Activated naive CD4-positive, alpha-beta T cell treated with Interleukin-2 at 50 U/mL for 16 hours (primary cell): ENCODE measurements at places on chromosomes 6 and 20.

DNA sequence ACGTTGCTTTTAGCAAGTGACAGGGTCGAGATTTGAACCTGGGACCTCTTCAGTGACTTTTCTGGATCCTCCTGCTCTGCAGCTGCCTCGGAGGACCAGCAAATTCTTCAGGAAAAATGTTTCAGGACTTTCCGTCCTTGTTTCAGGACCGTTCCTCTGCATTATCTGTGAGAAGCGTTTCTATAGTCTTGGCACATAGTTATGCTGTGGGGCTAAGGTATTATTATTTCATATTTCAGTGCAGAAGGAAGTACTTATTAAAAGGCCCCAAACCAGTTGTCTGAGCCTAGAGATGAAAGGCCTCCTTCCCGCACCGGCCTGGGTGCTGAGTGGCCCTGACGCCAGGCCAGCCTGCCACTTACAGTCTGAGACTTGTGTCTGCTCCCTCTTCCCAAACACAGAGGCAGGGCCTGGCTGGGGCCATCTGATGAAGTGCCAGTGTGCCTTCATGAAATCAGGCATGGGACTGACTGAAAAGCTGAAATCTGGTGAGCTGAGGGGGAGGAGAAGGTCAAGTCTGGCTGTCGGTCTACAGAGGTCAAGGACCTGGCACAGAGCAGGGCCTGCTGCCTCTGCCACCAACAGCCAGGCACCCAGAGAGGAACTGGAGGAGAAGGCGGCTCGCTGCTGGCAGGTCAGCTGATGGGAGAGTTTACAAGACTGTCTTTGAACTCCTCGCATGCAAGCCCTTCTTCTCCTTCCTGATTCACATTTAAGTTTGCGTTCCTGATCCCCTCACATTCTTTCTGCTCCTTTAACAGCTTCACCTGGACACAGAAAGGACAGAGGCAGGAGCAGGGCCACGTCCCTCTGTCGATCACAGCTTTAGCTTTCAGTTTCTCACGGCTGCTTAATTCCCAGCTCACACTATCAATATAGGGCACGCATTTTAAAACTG, 8.9 kb upstream of the QKI start:
- peak; percentile 14 for DNase-seq

DNA sequence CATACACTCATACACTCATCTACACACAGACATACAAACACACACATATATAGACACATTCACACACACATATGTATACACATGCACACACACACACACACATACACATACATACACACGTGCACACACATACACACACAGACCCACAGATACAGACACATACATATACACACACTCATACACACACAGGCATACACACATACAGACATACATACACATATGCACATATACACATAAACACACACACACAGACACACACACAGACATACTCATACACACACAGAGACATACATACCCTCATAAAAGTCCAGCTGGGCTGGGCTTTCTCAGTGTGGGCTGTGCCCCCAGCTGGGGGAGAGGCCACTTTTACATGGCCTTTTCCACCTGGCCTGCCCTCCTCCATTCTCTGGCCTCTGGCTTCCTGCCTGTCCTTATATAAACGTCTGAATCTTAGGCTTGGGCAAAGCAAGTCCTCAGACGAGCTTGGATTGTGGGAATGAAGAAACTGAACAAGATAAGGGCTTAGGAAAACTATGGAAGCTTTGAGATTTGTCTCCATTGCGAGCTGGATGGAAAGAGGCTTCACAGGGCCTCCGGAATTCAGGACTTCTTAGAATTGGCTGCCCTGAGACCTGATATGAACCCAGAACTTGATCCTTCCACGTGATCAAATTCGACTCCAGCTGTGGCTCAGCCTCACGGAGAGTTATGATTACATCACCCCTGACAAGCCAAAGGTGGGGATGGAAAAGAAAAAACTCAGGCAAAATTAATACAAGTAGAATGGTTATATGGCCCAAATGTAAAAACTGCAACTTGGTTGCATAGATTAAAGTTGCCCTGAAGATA, 22.5 kb upstream of the CST3 start:
- no peak for DNase-seq

DNA sequence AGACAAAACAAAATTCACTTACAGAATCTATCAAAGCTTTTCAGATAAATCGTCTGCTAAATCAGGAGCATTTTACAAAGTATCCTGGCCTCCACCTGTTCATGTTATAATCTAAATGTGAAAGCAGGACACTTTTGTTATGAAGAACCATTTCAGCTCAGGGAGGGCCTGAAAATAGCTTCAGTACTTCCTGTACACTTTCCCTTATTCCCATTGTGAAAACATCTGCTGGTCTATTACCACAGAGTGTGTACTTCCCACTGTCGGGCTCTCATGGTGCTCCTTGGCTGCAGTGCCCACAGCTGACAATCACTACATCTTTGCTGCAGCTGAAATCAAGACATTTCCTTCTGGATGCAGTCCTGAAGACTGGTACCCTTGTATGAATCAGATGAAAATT, 128.1 kb downstream of the OPRM1 start:
- no peak for DNase-seq

DNA sequence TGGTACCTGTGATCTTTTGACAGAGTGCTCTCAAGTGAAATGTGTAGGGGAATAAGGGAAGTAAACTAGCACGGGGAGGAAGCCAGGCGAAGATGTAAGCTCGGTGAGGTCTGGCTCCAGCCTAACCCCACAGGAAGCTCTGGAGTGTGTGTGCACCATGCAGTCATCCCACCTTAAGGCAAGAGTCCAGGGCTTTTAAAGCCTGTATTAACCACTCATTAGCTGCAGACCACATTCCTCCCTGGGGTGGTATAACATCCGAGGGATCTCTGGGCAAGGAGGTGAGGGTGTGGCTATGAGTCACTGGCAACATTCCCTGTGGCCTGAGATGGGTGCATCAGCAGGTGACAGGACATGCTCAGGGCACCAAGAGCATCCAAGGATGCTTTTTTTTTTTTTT, 12.5 kb upstream of the RANBP9 start:
- no peak for DNase-seq

GRCh38 chr6:20741490-20741889, 207.2 kb downstream of the CDKAL1 start:
- DNase-seq: no peak

DNA sequence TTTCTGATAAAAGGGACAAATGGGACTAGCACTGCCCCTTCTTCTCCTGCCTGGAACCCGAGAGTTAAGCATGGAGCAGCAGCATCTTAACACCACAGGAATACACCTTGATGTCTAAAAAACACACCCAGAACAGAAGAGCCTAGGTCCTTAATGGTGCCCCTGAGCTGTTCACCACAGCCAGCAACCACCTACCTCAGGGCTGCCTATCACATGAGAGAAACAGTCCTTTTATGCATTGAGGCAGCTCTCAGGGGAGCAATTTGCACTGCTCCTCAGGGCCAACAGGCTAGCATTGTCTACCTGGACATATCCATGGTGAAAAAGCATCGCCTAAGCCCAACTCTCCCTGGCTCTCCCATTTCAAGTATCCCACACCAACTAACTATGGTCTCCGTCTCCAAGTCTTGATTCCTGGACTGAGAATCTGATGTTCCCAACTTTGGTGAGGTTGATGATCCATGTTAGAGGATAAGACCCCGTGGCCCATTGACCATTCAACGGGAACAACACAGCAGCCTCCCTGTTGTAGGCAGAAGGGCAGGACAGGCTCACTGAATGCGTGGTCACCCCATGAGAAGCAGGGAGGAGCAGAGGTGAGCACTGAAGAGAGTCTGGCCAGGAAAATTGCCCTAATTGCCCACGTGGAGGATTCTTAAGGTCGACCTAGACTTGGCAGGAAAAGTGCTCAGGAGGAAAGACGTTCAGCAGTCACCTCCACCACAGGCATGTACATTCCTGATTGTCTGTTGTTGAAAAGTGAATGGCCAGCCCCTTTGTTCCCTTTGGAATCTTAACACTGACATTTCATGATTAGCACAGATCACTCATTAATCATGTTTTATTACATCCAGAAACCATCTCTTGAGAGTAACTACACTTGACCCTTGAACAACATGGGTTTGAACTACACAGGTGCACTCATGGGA, 4.2 kb upstream of the APMAP start:
- no peak for DNase-seq

DNA sequence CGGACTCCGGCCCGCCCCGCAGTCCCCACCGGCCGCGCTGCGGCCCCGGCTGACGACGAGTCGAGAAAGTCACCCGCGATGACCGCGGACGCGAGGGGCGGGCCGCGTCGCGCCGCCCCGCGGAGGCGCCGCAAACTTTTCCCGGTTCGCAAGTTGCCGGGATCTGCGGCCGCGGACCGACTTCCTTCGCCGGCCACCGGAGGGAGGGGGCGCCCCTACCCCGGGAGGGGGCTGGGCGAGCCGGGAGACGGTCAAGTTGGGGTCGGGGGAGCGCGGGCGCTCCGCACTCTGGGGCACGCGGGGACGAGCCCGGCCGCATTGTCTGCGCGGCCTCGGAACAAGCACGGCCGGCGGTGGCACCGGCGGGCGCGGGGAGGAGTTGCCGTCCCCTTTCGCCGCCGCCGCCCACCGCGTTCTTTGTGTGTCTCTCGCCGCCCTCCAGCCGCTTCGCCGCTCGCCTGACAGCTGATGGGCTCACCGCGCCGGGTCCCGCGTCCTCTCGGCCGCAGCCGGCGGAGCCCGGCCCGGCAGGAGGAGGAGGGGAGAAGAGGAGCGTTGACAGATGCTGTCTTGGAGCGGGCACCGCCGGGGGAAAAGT, 131.6 kb downstream of the OGFRL1 start:
- no peak for DNase-seq

- DNase-seq: no peak
Observed at GRCh38 chr6:165716886-165717285, 53.8 kb upstream of the PDE10A start.

DNA sequence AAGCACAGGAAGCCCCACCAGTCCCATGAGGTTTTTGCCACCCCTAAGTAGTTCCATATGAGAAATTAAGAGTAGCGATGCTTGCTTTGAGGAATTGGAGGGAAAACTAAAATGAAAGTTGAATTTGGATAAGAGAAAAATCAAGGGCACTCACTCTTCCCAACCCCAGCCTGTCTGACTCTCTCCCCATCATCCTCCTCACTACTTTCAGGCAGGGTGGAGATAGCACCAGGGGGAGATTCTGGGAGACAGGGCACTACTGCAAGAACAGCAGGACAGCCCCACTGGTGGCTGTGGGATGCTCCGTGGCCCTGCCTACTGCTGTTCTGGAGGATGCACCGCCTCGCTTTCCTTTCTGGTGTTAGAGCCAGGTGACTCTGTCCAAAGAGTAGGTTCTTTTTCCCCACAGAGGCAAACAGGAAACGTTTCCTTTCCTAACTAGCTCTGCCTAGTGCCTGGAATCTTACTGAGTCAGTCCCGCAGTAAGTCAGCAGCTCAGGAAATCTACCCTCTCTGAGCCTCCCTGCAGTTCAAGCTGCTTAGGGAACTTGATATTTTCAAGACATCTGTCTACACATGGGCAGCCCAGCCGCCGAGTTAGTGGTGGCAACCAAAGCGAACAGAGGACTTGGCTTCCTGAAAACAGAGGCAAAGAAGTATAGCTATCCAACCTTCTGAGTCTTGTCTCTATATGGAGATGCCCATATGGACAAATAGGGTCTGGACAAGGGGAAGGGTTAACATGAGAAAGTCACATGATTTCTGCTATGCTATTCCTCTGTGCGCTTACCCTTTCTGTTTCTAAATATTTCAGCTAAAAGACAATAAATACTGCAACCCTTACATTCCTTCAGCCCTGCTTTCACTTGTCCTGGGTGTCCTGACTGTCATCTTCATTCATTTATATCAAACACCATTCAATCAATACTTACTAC, 11.4 kb downstream of the HLA-E start:
- DNase-seq: no peak

- DNase-seq: no peak
Observed at GRCh38 chr6:116363759-116364158, 7.0 kb upstream of the DSE start.

GRCh38 chr6:167872538-167873210, 46.0 kb downstream of the AFDN start:
- no peak for DNase-seq

DNA sequence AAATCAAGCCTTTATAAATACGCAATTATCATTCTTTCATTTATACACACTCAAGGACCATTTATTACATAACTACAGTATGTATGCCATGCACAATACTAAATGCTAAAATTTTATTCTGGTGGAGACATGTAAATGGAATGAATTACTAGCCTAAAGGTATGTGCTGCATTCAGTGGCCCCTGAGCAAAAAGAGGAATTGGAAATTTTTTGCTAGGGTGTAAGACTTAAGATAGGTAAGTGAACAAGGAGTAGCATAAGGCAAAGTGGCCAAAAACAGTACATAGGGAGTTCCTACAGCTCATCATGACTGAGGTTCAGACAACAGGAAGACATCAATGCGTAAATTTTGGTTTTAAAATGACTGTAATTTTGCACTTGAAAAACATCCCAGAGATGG, 2.3 kb upstream of the MTFR2 start:
- DNase-seq: no peak

DNA sequence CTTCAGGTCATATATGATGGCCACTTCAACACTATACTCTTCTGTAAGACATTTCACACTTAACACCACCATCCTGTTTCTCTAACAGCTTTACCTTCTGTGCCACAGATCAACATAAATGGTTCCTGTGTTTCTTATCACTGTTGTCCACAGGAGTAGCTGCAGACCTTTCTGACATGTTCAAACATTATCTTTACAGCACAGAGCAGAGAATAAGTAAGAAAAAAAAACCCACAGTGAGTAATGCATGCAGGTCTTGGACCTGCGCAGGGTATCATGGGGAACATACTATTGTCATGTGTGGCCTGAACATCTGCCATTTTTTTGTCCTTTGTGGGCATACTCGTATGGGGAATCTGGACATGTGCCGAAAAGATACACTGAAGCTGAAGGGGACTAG, 161.9 kb downstream of the KIF16B start:
- DNase-seq: no peak

DNA sequence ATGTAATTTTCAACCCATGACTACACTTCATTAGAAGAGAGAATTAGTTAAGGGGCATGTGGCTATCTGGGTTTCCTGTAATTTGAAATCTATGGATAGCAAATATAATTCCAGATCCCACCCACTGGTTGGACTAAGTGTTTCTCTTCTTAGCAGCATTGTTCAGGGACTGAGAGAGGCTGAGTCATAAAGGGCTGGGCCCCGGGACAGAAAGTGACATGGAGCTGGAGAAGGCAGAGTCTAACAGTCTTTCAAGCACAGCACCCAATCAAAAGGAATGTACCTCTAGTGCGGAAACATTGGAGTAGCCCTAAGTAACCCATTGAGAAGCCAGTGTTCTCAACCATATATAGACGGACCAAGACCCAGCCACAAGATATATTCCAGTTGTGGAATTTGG, 363.9 kb downstream of the DHX35 start:
- DNase-seq: no peak

DNA sequence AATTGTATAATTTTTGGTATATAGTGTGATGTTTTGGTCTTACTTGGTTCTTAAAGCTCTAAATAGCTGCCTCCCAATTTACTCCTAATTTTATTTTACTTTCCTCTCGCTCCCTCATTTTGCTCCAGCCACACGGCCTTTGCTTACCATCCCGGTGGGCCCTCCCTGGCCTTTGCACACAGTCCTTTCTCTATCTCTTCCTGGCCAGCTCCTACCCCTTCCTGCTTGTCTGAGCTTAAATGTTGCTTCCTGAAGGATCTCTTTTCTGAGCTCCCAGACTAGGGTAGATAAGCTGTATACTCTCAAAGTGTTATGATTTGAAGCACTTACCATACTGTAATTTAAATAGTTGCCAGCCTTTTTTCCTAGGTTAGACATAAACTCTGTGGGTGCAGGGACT, 121.7 kb downstream of the UTRN start:
- DNase-seq: no peak

GRCh38 chr6:111837007-111837406, 36.2 kb downstream of the FYN start:
- no peak for DNase-seq
